ENCODE measurements at places on chromosomes 2 and 18.
A peak's percentile ranks its signal among the peaks of the same experiment; 100 is the strongest.

DNA sequence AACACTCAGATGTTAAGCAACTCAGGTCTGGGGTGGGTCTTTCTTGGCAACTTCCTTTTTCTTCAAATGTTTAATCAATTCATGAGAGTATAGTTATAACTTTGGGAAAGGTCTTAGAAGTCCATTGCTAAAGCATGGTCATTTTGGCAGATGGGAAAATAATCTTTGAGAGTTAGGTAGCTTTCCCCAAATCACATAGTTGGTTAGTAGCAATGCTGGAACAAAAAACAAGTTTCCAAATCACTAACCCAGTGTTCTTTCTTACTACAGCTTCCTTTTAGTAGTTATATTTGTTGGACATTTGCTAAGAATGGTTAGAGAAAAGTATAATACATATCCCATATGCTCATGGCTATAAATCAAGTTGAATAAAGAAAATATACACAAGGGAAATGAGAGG is 185.2 kb upstream of the SLC14A2 start:
- H3K4me1 ChIP-seq = no peaks in the 10 kb centered on the region
- no peaks in the 10 kb centered on the region for H3K36me3 ChIP-seq
- H3K27me3 ChIP-seq = peaks cover 3% of the 10 kb centered on the region
- H3K27ac ChIP-seq = no peak overlapping the region

GRCh38 chr2:150371044-150371818 is 116.2 kb downstream of the RND3 start:
- H3K4me1 ChIP-seq = peaks cover 33% of the 10 kb centered on the region
- H3K27me3 ChIP-seq = peaks cover 1% of the 10 kb centered on the region
- peak overlapping the region; percentile 61 for H3K4me3 ChIP-seq
- no peak for DNase-seq
- H3K36me3 ChIP-seq = no peaks in the 10 kb centered on the region
- peak overlapping the region; percentile 83 for H3K27ac ChIP-seq

DNA sequence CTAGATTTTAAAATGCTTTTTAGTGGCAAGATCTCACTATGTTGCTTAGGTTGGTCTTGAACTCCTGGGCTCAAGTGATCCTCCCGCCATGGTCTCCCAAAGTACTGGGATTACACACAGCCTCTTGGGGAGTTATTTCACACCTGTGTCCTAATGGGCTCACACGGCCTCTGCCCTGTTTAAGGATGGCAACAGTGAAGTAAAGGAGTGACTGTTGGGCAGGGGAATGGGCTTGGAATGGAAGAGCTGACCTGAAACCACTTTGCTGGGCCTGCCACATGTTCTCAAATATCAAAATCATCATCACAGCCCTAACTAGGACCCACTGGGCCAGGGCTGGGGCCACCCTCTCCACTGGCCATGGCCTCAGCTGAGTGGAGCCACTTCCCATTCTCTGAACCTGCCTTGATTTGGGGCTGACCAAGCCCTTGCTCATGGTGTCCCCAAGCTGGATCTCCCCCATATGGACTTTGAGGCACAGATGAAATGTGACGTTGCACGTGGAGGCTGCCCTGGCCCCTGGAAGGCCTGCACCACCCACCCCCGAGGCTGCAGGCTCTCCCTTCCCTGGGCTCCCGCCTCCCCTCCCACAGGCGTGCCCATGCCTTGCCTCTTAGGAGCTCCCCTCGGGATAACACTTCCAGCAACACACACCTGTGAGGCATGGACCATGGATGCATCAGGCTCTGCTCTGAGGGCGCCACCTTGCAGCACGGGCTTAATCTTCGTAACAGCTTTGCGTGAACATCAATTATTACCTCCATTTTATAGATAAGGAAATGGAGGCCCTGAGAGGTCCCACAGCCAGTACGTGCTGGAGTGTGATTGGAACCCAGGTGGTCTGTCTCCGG is 71.8 kb upstream of the SMAD7 start:
- no peaks in the 10 kb centered on the region for H3K36me3 ChIP-seq
- H3K4me1 ChIP-seq = no peaks in the 10 kb centered on the region
- no peak for DNase-seq
- H3K27ac ChIP-seq = no peak overlapping the region
- H3K27me3 ChIP-seq = peaks cover 9% of the 10 kb centered on the region

DNA sequence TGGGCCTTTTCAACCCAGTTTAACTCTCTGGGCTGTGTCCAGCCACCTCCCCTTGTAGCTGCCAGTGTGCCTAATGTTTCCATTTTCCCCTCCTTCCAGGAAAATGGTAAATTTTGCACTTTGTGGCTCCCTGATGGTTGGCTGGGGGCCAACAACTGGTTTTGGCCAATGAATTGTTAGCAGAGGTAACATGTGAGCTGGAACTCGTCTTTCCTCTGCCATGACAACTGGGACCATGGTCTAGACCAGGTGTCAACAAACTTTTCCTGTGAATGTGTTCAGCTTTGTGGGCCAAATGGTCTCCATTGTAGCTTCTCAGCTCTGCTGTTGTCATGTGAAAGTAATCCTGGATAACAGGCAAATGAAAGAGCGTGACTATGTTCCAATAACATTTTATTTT is 87.2 kb downstream of the DDX1 start:
- H3K4me3 ChIP-seq = no peak overlapping the region
- H3K27ac ChIP-seq = no peak overlapping the region
- DNase-seq = no peak
- H3K4me1 ChIP-seq = peaks cover 12% of the 10 kb centered on the region

DNA sequence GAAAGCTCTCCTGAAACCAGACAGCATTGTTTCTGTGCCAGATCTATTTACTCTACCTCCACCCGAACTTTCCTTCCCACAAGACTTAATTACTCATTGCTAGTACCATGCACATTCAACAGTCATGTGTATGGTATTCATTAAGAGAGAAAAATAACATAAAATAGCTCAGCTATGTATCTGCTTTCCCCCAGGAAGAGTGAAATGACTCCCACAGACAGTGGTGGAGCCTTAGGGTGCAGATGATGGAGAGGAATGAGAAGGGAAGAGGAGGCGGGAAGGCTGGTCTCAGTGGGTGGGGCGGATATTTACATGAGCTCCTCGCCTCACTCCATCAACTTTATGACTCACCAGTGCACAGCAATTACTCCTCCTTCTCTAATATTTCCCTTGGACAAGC is 724.5 kb downstream of the EPHA4 start:
- no peaks in the 10 kb centered on the region for H3K36me3 ChIP-seq
- no peaks in the 10 kb centered on the region for H3K4me1 ChIP-seq
- DNase-seq = no peak
- H3K27me3 ChIP-seq = peaks cover 2% of the 10 kb centered on the region
- H3K4me3 ChIP-seq = no peak overlapping the region

All from glutamatergic neuron (in vitro differentiated cells).